ENCODE measurements at places on chromosomes 3 and 15.

DNA sequence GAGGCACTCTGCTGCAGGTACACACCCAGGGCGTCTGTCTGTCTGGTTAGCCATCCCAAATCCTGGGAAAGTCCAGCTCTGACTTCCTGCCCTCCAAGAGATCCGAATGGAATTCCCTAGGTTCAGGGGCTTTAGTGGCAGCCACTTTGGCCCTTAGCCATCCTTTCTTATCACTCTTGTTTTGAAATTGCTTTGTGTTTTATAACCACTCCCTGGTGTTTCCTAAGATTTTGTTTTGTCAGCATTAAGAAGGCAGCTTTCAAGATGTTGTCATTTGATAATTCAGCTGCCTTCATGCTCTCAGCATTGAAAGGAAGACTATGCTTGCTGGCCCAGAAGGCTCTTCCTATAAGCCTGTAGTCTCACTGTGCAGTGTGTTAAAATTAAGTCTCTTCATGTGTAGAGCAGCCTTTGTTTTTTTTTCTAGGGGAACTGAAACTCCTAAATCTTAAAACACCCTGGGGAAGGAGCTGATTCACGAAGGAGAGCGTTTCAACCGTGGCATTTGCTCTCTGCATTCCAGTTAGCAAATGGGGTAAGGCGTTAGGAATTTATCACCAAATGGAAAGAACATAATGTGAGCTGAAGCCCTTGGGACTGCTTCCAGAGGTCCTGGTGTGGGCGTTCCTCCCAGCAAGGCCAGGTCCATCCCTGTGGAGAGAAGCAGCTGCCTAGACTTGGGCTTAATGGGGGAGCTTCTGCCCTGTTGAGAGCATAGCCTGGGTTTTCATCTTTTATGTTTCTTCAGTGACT lies 14.2 kb upstream of the CLEC3B start:
- DNase-seq: no peak

DNA sequence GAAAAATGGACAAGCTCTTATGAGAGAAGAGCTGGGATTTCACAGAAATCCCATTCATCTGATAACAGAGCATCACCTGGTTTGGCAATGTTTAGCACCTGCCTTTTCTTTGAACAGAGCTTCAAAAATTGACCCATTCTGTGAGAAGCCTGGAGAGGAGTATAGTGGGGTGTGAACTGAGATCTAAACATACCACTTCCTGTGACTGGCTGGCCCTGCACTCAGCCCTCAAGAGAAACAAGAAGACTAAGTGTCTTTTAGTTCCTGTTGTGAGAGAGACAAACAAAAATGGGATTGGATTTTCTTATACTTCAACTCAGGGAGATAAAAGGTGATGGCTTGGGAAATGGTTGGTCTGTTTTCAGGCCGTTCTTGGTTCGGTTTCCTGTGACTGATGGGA lies 1060.2 kb downstream of the ROBO1 start:
- DNase-seq: no peak

- DNase-seq: no peak
These were observed 318.7 kb upstream of the STT3B start for GRCh38 chr3:31213869-31214486.

- DNase-seq: no peak
These were observed 480.9 kb downstream of the ZIC1 start for GRCh38 chr3:147890114-147890513.

DNA sequence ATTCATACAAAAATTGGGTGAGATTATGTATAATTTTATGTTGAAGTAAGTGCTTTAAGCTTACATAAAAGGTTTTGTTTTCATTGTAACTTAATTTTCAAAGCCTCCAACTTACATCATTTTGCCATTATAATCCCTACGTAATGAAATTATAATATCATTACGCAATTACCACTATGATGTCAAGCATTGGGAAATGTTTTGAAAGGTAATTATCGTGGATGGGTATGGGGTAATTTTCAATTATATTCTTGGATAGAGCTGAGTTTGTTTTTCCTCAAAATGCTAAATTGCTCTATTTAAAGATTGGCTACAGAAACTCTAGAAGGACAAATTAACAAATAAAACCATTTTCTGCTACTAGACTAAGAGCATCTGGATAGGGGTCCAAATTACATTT lies 80.2 kb upstream of the FAM3D start:
- DNase-seq: no peak

GRCh38 chr15:51625236-51625635 lies 2.7 kb upstream of the DMXL2 start:
- no peak for DNase-seq

- DNase-seq: no peak
These were observed 33.9 kb downstream of the PFN2 start for GRCh38 chr3:149936812-149937230.

GRCh38 chr3:27354161-27354560 lies 15.0 kb downstream of the NEK10 start:
- no peak for DNase-seq

- no peak for DNase-seq
These were observed 26.6 kb downstream of the EIF1B start for GRCh38 chr3:40336101-40336500.

DNA sequence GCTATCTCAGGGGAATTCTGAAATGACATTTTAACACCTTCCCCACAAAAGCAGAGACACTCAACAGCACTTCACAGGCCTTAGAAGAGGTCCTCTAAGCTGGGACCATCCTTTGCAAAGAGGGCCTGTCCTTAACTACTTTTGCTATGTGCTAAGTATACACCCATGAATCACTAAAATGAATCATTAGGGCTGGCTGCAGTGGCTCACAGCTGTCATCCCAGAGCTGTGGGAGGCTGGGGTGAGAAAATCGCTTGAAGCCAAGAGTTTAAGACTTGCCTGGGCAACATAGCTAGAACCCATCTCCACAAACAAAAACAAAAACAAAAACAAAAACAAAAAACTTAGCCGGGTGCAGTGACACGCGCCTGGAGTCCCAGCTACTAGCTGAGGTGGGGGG lies 53.9 kb upstream of the MELTF start:
- DNase-seq: peak; percentile 25

- no peak for DNase-seq
These were observed 599.0 kb downstream of the MAGI1 start for GRCh38 chr3:65439641-65440284.

DNA sequence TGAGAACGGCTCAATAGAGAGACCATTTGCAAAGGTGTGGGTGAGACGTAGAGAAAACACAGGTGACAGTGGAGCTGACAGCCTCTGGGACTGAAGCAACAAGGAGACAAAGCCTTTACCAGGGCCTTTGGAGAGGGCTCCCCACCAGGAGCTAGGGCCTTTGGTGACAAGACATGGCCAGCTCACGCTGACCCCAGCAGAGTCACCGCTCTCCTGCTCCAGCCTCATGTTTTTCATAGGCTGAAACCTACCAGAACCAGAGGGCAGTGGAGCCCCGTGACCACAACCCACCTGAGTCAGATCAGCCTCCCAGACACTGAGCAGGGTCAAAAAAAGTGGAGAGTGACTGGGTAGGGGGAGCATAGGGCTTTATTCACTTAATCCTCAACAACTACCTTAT lies 214.7 kb downstream of the SHQ1 start:
- no peak for DNase-seq

DNA sequence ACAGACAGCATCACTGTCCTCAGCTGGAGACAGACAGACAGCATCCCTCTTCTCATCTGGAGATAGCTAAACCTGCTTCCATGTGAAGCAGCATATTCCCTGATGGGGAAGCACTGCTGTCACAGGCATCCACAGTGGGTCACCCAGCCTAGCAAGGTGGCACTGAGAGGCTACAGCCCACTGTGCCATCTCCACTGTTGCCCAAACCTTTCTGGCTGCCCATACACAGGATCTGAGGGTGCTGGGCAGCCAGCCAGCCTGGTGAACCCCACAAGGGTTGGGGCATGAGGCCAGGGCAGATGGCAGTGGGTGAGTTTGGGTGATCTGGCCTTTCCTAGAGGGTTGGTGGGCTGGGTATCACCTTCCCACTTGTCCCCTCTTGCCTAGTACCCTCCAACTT lies 11.7 kb downstream of the CHST13 start:
- no peak for DNase-seq

- no peak for DNase-seq
These were observed 30.9 kb upstream of the POLR2M start for GRCh38 chr15:57675481-57676181.

GRCh38 chr3:188901671-188902287 lies 270.0 kb upstream of the TPRG1 start:
- DNase-seq: no peak

DNA sequence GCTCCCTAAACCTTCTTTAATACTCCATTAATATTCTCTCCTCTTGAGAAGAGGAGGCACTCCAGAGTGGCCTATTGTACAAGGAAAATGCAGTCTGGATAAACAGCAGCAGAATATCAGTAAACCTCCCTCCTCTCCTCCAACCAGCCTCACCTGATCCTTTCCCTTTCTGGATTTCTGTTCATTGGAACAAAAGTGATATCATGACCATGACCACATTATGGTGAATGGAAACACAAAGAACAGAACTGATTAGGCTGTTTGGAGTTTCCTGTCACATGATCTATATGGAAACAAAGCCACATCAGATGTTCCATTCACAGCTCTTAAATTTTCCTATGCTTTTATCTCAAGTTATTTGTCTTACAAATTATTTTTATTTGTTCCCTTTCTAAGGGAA lies 14.6 kb downstream of the C2CD4B start:
- DNase-seq: no peak

GRCh38 chr3:133494469-133494868 lies 79.0 kb upstream of the CDV3 start:
- no peak for DNase-seq

GRCh38 chr3:58079773-58080172 lies 71.6 kb downstream of the FLNB start:
- no peak for DNase-seq

DNA sequence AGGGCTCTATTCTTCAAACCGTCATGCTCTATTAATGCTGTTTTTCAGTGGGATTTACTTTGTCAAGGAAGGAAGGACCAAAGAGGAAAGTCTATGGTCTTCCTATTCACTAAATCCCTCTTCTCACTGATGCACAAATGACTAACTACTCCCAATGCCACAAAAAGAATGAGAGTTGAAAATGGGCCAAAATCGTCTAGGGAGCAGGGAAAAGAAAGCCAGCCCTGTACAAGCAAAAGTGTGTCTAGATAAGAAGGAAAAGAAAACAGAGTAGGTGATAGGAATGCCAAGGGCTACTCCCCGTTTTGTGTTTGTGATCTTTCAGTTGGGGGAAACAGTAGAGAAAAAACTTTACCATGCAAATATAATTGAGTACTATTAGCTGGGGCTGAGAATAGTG lies 97.2 kb upstream of the TMCO5A start:
- DNase-seq: no peak

- no peak for DNase-seq
These were observed 4.5 kb downstream of the EIF3J start for GRCh38 chr15:44541282-44541958.

DNA sequence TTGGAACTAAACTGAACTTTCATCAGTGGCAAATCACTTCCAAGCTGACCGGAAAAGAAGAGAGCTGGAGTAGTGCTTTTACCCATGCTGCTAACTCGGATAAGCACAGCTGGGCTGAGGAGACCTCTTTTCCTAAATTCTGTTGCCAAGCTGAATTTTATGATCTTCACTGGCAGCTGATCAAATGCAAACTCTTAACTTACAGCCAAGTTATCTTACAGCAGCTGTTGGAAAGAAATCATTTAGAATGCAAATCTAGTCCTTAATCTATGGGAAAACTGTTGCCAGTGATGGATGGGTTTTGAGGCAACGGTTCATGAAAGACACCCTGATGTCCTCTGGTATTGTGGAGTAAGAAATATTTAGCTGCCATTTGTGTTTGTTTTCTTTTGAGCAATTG lies 216.5 kb downstream of the ZNF385D start:
- DNase-seq: no peak

GRCh38 chr3:141454906-141455602 lies 31.8 kb upstream of the RASA2 start:
- peak; percentile 19 for DNase-seq

DNA sequence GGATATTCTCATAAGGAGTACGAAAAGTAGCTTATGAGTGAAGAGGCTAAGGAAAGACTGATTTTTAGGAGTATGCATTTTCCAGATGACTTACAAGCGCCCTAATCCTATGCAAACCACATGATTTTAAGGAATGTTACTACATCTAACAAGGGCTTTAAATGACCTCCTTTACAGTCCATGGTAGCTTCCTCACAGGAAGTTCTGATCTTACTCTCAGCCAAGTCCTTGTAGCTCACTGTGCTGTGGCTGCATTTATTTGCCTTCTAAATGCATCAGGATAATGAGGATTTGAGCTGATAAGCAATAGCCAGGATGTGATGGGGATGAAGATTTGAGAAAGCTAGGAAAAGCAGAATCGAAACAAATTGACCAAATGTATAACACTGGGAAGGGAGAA lies 896.0 kb downstream of the MCTP2 start:
- no peak for DNase-seq

DNA sequence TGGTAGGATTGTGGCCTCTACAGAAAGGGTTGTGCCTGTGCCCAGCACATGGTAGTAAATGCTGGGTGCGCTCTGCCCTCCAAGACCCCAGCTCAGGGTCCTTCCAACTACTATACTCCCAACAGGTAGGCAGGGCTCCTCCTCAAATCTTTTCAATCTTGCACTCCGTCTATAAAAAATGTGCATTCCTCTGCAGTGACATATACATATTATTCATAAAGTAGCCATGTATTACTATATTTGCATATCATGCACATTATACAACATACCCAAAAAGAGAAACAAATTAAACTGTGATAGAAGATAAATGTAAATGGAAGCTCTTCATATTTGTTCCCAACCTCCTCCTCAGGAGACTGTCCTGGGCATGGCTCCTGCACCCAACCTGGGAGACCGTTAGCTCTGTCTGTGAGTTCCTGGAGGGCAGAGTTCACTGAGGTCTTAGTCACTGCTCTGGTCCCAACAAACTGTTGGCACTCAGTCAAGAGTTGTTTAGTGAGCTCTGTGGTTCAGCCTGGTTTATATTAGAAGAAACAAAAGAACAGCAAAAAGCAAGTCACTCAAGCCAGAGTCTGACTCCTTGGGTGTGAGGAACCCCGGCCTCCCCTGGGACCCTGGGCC lies 47.7 kb upstream of the GRIP2 start:
- no peak for DNase-seq

DNA sequence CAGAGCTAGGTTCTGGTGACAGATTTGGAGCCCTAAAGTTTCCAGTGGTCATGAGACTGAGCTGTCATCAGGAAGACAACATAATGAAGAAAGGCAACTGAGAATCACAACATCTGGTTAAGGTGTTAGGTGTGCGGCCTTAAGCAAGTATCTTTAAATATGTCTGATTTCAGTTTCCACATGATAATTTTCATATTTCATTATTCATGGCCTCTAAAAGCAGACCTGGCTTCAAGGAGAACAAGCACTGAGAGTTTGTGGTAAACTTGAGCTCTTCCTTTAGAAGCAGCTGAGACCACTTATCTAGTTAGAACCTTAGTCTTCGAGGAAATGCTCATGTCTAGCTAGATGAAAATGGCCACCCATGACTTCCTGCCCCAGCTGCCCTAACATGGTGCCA lies 25.7 kb upstream of the MYLK start:
- DNase-seq: no peak

Measured in stimulated activated CD4-positive, alpha-beta T cell treated with anti-CD3 and anti-CD28 coated beads, Interleukin-15, amount 100 ng/mL, for 48 hours (primary cell).